ENCODE measurements at places on chromosomes 16 and 17.

GRCh38 chr17:2232244-2232638 lies 71.3 kb downstream of the SMG6 start:
- DNase-seq: no peak

- DNase-seq: no peak
These were observed 121.9 kb downstream of the CDYL2 start for GRCh38 chr16:80682421-80683070.

- DNase-seq: no peak
These were observed 19.2 kb downstream of the SDK2 start for GRCh38 chr17:73625006-73625405.

GRCh38 chr16:86470964-86471363 lies 39.4 kb upstream of the FOXF1 start:
- DNase-seq: no peak

- no peak for DNase-seq
These were observed 29.3 kb upstream of the SMIM36 start for GRCh38 chr17:55540414-55541091.

DNA sequence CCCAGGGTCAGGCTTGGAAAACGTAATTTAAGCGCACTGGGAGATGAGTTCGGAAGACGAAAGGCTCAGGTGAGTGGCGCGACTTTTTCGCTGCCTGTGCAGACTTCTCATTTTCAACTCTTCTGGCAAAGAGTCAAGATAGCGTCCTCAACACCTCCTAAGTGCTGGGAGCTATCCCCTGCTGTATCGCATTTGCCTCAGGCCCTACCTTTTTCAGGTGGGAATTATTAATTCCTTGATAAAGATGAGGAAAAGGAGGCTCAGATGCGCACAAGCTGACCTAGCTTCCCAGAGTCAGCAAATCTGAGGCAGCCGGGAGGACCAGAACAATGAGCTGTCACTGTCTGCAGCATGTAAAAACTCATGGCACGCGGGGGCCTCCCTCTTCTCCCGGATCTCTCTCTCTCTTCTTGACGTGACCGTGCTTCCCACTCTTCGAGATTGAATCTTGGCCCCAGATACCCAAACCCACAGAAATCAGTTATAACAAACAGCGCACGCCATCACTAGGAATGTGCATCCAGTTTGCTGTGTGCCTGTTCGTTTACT lies 512 bp upstream of the ADAMTS18 start:
- no peak for DNase-seq

- no peak for DNase-seq
These were observed 188.7 kb downstream of the HS3ST3A1 start for GRCh38 chr17:13413001-13413400.

- DNase-seq: no peak
These were observed 8.3 kb downstream of the KLHL36 start for GRCh38 chr16:84656649-84657048.

DNA sequence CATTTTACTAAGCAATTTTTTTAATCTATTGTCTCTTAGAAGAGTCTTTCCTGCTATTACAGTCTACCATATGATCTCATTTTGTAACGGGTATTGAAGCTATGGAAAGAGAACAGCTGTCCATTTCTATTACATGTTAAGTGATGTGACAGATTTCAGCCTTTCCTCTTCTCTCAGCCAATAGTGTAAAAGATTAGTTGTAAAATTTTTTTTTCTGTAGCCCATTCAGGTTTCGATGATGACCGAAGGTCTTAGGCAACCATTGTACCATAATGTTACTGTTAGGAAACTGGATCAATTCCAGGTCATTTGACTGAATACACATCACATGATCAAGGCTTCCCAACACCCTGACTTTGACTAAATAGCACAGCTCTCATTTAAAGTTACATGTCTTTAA lies 147.6 kb upstream of the HLF start:
- no peak for DNase-seq

GRCh38 chr17:2700030-2700490 lies 11.5 kb downstream of the CLUH start:
- no peak for DNase-seq

GRCh38 chr17:1495265-1495989 lies 2.9 kb upstream of the MYO1C start:
- no peak for DNase-seq

GRCh38 chr17:32689348-32689747 lies 187.6 kb downstream of the MYO1D start:
- DNase-seq: no peak

- no peak for DNase-seq
These were observed 18.0 kb downstream of the CD7 start for GRCh38 chr17:82299452-82299851.

GRCh38 chr17:48194097-48194550 lies 86.6 kb downstream of the SNX11 start:
- DNase-seq: peak; percentile 18

- DNase-seq: no peak
These were observed 1.3 kb upstream of the ZNF768 start for GRCh38 chr16:30527635-30528178.

- DNase-seq: no peak
These were observed 16.8 kb upstream of the TRPV2 start for GRCh38 chr17:16398270-16399267.

DNA sequence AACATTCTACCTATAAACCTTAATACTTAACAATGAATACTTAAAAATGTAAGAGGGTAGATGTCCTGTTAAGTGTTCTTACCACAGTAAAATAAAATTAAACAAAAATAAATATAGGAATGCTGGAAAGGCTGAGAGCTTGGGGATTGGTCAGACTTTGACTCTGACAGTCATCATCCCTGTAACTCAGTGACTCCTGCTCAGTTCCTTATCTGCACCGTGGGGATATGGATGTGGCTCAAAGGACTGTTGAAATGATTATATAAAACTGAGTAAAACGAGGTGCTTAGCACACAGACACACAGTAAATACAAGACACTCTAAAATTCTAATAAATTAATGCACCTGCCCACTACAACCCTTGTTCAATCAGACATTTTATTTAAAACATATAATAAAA lies 338.6 kb downstream of the TMEM114 start:
- no peak for DNase-seq

DNA sequence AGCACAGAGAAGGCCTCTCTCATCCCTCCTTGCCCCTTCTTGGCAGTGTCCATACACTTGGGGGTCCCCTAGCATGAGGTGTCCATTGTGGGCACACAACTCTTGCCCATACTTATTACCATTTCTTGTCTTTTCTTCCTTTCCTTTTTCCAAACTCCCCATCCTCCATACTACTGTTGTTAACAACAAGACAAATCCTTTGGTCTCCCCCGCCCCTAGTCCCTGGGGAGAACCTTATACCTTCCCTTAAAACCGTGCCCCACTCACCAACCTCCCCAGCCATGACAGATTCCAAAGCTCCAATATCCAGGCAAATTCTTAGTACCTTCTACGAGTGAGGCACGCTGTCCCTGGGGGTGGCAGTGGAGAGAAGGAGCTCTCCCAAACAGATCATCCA lies 82.9 kb downstream of the GAS7 start:
- no peak for DNase-seq

- DNase-seq: no peak
These were observed 128.4 kb upstream of the GOT2 start for GRCh38 chr16:58862334-58863021.

GRCh38 chr16:87757841-87758426 lies 7.9 kb downstream of the KLHDC4 start:
- DNase-seq: no peak

- DNase-seq: no peak
These were observed 99.5 kb upstream of the KCNJ18 start for GRCh38 chr17:21592774-21593173.

GRCh38 chr16:8928467-8928957 lies 35.2 kb downstream of the USP7 start:
- no peak for DNase-seq

DNA sequence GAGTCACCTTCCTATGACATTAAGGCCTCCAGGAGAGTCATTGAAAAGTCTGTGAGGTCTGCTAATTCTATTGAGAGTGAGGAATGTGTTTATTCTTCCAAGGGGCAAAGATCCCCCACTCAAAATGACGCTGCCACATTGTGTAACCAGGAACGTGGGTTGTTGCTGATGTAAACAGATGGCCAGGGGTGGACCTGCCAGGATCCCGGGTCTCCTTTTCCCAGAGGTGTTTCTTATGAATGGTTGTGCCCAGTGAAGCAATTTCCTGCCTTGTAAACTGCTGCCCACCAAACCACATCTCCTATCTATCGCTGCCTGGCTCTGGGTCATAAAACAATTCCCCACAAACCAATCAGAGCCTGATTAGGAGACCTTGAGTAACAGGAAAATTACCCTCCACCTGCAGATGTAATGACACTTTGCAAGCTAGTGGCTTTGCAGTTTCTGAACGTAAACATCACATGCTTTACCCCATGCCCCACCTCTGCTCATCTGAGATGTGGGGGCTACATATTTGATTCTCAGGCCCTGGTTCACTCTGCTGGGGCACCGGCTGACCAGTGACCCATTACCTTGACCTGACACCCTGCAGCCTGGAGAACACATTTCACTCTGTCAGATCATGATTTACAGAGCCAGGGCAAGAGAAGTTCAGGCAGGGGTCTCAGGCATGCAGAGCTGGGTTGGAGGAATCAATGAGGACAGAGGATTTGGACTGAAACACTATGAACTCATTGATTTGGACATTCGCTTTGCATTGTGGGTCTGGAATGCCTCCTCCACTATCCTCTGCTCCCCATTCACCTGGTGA lies 33.1 kb upstream of the DDX52 start:
- no peak for DNase-seq

GRCh38 chr16:4264546-4264945 lies 8.3 kb downstream of the TFAP4 start:
- no peak for DNase-seq

DNA sequence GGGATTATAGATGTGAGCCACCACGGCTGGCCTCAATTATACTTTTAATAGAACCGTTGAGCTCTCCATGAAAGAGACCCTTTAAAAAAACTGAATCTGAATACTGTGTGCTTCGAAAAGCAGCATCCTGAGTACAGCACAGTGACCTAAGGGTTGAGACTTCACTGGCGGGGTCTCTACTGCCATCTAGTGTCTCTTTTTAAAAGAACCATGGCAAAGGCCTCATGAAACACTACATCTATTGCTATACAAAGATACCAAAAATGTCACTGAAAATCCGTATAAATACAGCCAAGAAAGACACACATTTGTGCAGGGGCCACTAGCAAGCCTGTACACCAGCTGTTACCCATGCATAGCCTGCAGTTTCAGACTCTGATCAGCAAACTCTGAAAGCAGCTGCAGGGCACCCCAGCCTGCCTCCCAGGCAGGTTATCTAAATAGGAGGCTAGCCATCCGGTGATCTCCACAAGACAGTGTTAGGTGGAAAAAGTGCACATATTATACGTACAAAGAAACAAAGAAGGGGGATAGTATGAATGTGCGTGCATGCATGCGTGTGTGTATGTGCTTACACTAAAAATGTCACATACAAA lies 35.3 kb downstream of the NPLOC4 start:
- DNase-seq: peak; percentile 31

DNA sequence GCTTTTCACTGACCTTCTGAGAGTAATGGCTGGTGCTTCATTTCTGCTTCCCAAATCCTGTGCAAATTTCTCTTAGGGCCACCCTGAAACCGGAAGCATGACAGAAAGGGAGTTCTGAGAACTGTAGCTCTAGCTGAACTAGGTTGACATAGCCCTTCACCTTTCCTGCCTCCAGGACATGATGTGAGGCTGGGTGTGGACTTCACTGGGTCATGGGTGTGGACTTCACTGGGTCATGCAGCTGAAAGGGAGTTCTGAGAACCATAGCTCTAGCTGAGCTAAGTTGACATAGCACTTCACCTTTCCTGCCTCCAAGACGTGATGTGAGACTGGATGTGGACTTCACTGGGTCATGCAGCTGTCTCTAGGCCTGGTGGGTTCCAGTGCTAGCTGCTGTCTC lies 54.3 kb upstream of the NLRP1 start:
- DNase-seq: no peak

- DNase-seq: peak; percentile 68
These were observed 1.6 kb downstream of the MRM1 start for GRCh38 chr17:36602924-36603384.

DNA sequence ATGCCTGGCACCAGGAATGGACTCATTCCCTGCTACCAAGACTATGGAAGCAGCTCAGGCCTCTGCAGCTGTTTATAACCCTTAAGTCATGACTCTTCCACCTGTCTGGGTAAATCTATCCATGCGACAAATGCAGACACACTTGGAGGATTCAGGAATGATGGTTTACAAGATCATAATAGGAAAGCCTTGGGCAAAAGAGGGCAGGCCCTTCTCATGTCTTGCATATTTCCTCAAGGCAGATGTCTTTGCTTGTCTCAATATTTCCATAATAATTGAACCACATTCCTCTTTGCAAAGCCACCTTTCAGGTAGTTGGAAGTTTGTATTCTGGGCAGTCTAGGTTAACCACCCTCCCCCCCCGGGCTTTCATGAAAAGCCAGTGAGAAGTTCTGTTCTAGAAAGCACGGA lies 884 bp upstream of the JPT1 start:
- no peak for DNase-seq

GRCh38 chr16:81478876-81479511 lies 34.4 kb downstream of the CMIP start:
- DNase-seq: no peak

DNA sequence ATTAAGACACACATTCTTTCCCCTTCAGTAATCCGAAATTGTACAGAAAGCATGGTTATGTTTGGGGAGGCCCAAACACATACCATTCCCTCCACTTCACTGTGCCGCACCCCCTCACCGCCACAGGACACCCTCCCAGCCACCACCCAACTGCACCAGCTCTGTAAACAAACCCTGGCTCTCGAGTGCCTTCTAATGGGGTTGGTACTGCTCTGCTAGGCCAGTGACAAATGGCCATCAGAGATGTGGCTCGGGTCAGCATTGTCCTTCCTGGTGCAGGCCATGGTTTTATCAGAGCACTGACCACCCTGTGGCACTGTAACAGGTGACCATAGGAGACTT lies 24.0 kb upstream of the SREBF1 start:
- DNase-seq: no peak

- no peak for DNase-seq
These were observed 33.8 kb downstream of the CACNA1G start for GRCh38 chr17:50594128-50594823.

DNA sequence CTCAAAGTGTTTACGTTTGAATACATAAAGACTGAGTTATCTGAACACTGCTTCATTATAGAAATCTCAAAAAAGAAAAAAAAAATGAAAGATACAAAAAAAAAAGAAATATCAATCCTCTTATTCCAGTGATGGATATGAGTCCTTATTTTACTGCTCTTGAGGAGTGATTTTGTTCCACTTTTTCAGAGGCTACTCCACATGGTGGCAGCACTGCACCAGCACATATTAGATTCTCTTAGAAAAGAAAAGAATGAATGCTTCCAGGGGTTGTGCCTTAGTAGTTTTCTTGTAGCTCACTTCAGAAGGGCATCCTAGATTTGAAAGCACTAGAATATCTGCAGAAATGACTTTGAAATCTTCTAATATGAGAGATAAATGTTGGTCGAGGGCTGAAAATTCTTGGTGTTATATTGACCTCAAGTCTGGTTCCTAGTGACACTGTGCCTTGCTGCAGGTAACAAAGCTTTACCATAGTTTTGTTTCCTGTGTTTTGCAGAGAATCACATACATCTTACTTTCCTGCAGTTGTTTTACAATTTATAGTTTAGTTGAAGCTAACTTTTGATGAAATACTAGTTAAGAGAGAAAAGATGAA lies 25.9 kb downstream of the AP2B1 start:
- no peak for DNase-seq

Data from T-cell (primary cell).